Activated CD8-positive, alpha-beta T cell treated with anti-CD3 and anti-CD28 coated beads for 36 hours (primary cell): ENCODE measurements at places on chromosomes 3 and 15.
A peak's percentile ranks its signal among the peaks of the same experiment; 100 is the strongest.

DNA sequence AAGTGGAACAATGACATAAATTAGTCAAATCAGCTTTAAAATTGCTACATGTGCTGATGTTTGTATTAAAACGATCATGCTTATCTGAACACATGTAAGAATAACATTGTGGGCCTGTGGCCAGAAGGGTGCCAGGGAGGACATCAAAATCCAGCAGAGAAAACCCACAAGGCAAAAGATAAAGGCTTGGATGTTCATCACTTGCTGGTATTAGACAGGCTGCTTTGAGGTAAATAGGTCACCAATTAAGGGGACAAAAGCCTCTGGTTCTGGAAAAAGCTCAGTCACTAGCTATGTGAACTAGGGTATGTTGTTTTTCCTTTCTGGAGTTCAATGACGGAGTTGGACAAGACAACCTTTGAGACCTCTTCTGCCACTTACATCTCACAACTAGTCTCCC is 74.4 kb upstream of the TMEM108 start:
- DNase-seq = no peak

GRCh38 chr15:91304786-91305185 is 204.7 kb downstream of the SV2B start:
- DNase-seq = no peak

GRCh38 chr15:68431792-68432401 is at the start of gene ITGA11:
ITGA11 (minus strand) TSS chr15:68432163; CDS start chr15:68432066, 97 bp downstream.
- peak; percentile 6 for DNase-seq

GRCh38 chr3:34832865-34833508 is 806.3 kb upstream of the ARPP21 start:
- no peak for DNase-seq

- DNase-seq = no peak
Measured at GRCh38 chr3:4356546-4357410, 53.6 kb downstream of the SETMAR start.

GRCh38 chr3:10770981-10771380 is 45.0 kb upstream of the SLC6A11 start:
- no peak for DNase-seq

GRCh38 chr15:74380361-74381189 is 13.1 kb upstream of the CYP11A1 start:
- peak; percentile 48 for DNase-seq

DNA sequence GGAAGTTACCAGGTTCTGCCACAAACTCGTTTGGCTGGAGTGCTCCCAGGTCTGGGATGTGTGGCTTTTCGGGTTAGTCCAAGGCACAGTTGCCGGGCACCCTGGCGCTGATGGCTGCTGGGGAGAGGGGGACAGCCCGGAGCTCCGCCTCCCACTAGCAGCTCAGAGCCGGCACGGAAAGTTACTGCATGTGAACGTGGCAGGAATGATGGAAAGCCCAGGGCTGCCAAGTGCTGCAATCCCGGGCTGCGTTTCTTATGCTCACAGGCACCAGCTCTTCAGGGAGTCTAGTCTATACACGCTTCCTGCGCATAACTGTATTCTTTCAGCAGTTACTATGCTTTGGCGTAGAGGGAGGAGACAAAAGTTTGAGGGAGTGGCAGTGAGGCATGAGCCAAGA is 141.8 kb upstream of the ICE2 start:
- no peak for DNase-seq

- DNase-seq = no peak
Measured at GRCh38 chr3:157594413-157594812, 91.2 kb upstream of the VEPH1 start.

GRCh38 chr3:56119575-56120349 is 348.5 kb downstream of the ERC2 start:
- DNase-seq = no peak

- DNase-seq = no peak
Measured at GRCh38 chr3:186588632-186589031, 18.1 kb downstream of the DNAJB11 start.

DNA sequence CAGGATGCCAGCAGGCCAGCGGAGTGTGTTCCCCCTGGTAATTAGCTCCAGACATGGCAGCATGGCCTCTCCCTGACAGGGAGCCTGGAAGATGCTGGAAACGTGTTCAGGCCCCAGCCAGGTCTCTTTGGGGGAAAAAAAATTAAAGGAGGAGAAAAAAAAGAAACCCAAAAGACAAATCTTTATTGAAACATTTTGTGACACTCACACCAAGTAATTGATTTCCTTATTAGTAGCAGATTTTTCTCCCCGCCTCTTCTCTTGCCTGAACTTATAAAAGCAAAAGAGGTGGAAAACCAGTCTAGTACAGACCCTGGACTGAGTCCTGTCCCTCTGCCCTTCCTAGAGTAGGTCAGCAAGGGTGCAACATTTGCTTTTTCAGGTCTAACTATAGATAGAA is 42.7 kb upstream of the SMAD6 start:
- no peak for DNase-seq

GRCh38 chr3:155608228-155608920 is 136.5 kb downstream of the PLCH1 start:
- DNase-seq = no peak

DNA sequence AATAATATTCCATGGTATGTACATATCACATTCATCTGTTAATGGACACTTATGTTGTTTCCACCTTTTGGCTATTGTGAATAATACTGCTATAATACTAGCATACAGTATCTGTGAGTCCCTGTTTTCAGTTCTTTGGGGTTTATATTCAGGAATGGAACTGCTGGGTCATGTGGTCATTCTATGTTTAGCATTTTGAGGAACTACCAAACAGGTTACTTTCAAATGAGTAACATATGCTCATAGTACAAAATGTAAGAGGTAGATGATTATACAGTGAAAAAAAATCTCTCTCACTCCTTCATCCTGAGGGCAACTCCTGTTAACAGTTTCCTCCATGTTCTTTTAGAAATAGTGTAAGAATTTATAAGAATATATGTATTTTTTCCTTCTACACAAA is 162.2 kb downstream of the PLD1 start:
- DNase-seq = no peak

GRCh38 chr3:192916371-192917027 is 1.2 kb downstream of the MB21D2 start:
- no peak for DNase-seq

DNA sequence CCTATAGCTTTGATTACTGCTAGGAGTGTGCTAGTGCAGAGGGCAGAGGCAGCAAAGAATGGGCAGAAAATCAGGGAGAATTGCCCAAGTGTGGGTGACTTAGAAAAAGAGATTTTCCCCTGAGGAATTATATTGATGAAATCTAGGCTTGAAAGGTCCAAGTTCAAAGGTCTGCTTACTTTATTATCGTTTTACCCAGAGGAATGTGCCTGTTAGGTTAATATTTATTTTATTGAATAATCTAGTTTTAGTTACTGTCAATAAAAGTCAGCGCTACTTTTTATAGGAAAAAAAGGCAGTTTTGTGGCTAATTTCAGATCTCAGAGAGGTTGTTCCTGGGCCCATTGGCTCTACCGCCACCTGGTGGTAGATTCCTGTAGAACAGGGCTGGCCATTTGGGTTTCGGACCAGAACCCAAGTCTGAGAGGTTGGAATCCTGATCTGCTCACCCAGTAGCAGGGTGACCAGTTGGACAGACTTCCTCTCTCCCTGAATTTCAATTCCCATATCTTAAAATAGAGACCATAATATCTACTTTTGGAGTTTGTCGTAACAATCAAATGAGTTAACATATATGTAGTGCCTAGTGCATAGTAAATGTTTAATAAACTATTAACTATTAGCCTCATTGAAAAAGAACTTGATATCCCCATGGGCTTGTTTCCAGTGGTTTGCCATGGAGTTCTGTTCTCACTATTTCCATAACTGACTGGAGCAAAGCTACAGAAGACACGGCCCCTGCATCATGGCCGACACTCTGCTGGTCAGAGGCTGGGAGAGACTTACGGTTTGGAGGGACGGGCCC is 62.7 kb upstream of the ZNF148 start:
- DNase-seq = peak; percentile 70

- peak; percentile 40 for DNase-seq
Measured at GRCh38 chr3:106275592-106275991, 406.8 kb upstream of the CBLB start.

GRCh38 chr15:41990243-41990605 is 17.9 kb upstream of the EHD4 start:
- no peak for DNase-seq

GRCh38 chr3:126858887-126859286 is 124.0 kb upstream of the PLXNA1 start:
- DNase-seq = no peak

DNA sequence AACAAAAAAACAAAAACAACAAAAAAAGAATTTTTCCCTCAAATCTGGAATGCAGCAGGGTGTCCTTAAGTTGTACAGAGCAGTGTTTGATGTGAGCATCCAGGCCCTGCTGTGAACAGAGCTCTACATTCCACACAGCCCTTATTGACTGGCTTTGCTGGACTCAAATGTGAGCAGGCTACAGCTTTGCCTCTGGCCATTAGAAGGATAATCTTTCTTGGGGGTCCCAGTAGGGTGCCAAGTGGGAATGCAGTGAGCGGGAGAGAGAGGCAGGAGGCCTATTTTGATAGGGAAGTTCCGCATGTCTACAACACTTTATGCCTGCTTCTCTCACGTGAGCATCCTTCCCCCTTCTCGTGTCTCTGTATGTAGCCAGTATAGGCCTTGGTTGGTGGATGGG is 34.4 kb upstream of the TPRG1 start:
- no peak for DNase-seq

GRCh38 chr15:59330649-59331048 is 42.0 kb downstream of the MYO1E start:
- no peak for DNase-seq

GRCh38 chr15:66882251-66883020 is 180.4 kb downstream of the SMAD6 start:
- no peak for DNase-seq

- no peak for DNase-seq
Measured at GRCh38 chr3:177484926-177485325, 287.6 kb upstream of the TBL1XR1 start.

- DNase-seq = no peak
Measured at GRCh38 chr3:105771392-105771791, 97.4 kb downstream of the CBLB start.

DNA sequence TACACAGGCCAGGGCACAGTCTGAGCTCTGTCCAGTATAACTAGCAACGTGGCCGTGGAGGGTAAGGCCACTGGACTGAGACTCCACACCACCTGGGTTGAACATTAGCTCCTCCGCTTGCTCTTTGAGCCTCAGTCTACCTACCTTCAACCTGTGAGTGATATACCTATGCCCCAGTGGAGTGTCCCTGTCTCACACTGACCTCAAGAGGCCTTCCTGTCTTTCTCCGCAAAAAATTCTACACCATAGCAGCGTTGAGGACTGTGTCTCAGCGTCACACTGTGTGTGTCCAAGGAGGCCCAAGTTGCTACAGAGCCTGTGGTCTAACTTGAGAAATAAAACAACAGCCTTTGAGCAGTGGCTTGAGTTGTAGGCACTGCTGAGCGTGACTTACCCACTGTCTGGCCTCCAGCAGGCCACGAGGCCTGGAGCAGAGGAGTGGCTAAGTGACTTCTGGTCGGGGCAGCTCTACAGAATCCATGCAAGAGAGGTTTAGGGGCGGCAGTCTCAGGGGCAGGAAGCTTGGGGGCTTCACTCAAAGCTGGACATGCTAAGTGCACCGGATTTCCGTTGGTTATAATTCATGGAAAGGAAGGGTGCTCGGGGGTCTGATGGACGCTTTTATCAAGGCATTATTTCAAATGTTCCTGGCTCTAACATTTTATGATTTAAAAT is 2.0 kb upstream of the MGLL start:
- no peak for DNase-seq

GRCh38 chr3:64003589-64003988 is 19.7 kb downstream of the PSMD6 start:
- no peak for DNase-seq

- DNase-seq = no peak
Measured at GRCh38 chr3:184300378-184300720, 1.3 kb downstream of the PSMD2 start.

GRCh38 chr3:114640126-114640525 is 346.3 kb downstream of the TIGIT start:
- DNase-seq = no peak

DNA sequence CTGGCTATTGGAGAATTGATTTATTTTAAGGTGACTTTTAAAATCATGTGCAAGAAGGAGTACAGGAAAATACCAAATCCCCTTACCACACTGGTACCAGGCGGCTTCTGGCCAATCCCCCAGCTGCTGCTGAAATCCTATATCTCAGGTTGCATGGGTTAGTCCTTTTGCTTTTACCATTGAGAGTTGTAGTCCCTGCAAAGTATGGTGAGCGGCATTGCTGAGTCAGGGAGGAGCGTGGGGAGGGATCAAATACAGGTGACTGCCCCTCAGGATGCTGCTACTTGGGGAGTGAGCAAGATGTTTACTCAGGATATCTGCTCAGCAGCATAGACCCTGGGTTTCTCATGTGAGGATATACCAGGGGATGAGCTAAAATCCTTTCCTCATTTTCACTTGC is 131.9 kb upstream of the STAC start:
- DNase-seq = no peak

DNA sequence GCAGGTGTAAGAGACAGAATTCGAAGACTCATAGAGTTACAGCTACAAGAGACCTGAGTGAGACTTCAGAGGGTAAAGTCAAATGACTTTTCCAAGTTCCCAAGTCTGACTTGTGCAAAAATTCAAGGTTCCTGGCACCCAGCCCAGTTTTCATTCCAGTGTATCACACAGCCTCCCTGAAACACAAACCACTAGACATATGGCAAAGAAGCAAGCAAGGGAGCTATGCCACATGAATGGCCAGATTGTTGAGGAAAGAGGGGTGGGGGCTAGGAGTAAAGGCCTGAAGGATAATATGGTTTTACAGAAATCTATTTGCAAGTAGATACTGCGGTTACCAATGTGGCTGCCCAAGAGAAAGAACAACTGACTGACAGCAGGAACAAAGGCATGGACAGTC is 301.2 kb downstream of the MECOM start:
- DNase-seq = no peak

- DNase-seq = no peak
Measured at GRCh38 chr3:116517308-116517707, 72.0 kb upstream of the LSAMP start.

DNA sequence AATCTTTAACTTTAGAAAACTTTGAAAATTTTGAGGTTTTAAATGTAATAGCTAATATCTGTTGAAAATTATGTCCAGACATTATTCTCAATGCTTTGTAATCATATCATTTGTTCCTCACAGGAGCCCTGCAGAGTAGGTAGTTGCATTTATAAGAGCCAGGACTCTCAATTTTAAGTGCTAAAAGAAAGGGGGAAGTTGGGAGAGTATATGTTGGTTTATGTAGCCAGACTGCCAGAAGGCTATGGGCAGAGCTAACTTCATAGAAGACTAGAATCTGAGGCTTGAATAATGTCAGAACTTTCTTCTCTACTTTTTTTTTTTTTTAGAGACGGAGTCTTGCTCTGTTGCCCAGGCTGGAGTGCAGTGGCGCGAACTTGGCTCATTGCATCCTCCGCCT is 9.1 kb downstream of the VPS8 start:
- no peak for DNase-seq

GRCh38 chr3:69370156-69370883 is 15.6 kb downstream of the FRMD4B start:
- peak; percentile 21 for DNase-seq
